ENCODE measurements at places on chromosomes 6 and 20.

DNA sequence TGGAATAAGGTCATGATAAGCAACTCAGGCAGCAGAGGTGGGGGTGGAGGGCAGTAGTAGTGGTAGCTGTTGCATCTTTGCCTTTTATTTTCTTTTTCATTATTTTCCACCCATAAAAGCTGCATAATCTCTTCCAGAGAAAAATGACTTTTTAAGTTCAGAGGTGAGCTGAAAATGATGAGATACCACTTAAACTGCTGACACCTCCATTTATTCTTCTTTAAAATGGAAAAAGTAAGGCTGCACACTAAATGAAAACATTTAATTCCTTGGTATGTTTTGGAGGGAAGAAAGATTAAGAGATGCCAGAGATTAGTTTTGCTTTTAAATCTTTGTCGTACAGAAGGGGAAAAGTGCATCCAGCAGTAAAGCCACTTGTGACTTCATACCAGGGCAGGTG lies 97.2 kb downstream of the ADTRP start:
- DNase-seq, result no peak

- DNase-seq, result no peak
Observed at GRCh38 chr20:44361021-44361420, 5.5 kb downstream of the HNF4A start.

GRCh38 chr6:41072836-41073202 lies at the start of gene NFYA:
TSS of gene NFYA (plus strand) at chr6:41072974. CDS start at chr6:41079090, 6,116 bp downstream.
- DNase-seq, result no peak

DNA sequence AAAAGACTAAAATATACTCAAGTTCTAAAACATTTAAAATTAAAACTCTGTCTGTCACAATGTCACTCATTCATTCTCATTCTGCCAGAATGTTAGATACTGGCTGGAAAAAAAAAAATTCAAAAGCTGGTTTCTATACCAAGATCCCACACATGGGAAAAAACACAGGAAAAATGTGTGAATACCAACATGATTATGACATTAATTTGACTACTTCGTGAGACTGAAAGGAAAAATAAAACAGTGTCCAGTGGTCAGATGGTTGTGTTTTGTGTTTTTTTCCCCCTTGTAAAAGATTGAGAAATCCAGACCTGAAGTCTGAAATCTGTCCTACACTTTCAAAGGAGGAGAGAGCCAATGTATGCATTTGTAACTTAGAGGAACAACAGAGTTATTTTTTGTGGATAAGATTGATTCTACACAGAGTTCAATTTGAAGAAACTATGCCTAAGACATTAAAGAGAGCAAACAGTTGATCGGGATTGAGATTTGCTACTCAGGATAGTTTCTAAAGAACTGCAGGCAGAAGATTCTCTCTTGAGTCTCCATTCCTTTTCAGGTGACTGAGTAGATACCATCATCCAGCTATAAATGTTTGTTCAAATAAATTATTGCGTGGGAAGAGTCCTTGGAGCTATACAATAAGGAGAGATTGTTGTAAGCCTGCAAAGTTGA lies 39.2 kb upstream of the TXLNB start:
- no peak for DNase-seq

GRCh38 chr6:8337147-8337546 lies 98.2 kb downstream of the SLC35B3 start:
- no peak for DNase-seq

- no peak for DNase-seq
Observed at GRCh38 chr6:45772886-45773495, 242.7 kb downstream of the CLIC5 start.

GRCh38 chr6:108846101-108846500 lies 2.1 kb upstream of the ARMC2 start:
- DNase-seq, result no peak

- DNase-seq, result no peak
Observed at GRCh38 chr6:139175389-139175948, 40.6 kb downstream of the HECA start.
